ENCODE measurements at places on chromosomes 7 and 10.

DNA sequence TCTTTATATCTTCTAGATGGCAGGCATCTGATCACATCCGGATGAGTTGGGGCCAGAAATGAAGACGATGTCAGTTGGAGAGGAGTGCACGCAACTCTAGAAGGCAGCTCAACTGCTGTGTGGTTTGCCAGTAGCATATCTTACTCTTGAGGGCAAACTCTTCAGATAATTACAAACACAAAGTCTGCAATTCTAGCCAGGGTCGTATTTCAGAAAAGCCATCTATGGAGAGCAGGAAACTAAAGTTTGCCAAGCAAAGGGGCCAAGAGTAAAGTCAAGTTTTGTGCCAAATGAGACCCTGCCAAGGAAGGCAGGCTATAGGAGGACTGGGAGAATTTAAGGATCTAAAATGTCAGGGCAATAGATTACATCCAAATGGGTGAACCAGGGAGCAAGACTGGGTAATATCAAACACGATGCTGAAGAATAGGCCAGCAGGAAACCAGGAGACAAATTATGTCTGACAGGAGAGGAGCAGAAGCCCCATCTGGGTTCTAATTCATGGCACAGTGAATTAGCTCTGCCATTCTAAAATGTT lies 312.5 kb upstream of the SEMA3C start:
- no peak for DNase-seq

GRCh38 chr7:2610898-2611297 lies 20.9 kb upstream of the TTYH3 start:
- DNase-seq: no peak

DNA sequence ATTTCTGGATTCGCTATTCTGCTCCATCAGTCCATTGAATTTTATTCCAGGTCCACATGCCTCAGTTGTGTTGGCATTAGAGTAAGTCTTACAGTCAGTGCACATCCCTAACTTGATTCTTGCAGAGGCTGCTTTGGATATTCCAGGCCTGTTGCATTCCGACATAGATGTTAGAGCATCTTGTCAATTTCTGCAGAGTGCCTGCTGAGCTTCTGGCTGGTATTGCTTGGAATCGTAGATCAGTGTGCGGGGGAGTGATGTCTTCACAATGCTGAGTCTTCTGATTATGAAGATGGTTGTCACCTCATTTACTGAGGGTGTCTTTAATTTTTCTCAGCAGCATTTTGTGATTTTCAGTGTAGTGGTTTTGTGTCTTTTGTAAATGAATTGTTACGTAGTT lies 45.2 kb downstream of the INPP5A start:
- no peak for DNase-seq

GRCh38 chr7:50212016-50212325 lies 92.5 kb upstream of the IKZF1 start:
- no peak for DNase-seq

DNA sequence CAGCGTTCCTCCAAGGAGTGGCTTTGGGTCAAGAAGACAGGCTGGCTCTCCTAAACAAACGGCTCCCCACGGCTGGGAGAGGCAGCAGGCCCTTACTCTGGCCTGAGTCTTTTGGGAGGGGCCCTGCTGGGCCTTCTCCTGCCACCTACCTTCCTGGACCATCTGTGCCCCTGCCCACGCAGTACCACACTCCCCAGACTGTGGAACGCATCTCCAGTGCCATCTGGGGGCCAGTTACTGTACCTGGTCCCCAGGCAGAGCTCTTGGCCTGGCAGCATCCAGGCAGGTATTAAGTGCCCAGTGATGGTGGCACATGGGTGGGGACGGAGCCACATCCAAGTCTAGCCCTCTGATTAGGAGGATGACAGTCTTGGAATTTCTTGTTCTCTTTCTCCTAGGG lies 14.4 kb downstream of the ALKBH4 start:
- no peak for DNase-seq

DNA sequence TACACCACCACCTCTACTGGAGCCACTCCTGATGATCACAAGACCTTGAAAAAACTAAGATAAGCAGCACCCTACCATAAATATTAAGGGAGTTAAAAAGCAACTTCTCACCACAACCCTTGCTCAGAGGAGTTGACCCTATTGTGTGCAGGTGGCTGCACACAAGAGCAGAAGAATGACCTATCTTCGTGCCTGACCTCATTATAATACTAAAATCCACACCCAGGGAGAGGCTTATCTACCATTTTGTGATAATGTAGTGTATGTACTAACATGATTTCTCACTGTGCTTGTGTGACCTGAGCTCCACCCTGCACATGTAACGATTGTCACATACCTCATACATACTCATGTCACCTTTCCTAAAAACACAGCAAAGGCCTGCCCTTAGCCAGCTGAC lies 205.0 kb upstream of the MBL2 start:
- DNase-seq: no peak

- no peak for DNase-seq
These were observed 84.1 kb downstream of the PTPRE start for GRCh38 chr10:127990846-127991542.

DNA sequence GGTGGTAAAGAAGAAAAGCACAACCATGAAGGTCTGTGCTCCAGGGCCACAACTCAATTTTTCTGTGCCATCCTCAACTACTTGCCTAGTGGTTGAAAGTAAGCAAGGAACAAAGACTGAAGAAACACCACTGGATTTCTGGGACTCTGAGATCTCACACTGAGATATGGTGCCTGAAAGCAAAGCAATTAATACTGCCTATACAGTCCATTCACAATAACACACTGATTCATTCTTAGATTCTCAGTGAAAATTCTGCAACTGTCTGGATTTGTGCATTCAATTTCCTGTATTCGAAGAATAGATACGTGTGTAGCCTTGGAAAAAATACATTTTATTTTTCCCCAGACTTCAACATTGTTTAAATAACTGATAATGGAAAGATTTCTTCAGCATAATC lies 116.4 kb upstream of the FAM133B start:
- no peak for DNase-seq

DNA sequence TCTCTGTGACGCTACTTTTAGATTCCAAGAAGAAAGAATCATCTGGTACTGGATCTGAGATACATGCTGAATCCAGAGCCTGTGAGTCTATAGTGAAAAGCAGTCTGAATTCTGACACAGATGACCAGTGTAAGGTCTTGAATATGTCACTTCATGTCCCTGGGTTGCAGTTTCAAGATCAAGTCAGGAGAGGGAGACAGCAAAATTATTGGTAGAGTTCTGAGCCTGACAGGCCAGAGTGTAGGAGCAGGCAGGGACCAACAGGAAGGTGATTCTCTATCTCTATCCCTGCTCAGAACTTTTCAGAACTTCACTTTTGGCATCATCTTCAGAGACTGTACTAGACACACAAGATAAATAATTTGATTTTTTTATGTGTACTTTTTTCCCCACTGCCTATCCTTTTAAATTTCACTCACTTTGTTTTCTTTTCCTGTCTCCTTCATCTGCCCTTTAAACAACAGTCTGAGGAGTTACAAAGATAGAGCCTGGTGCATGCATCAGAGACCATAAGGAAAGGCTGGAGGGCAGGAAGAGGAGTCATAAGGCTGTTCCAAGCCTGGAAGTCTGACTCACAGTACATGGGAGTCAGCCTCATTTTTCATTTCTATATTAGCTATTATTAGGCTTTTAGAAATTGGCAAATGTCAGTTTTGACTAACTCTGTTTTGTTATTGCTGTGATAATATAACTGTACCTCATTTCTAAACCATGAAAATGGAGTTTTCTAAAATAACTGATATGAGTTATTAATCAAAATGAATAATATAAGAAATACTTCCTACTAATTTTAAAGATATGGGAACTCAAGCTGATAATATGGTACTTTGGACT lies 120.2 kb upstream of the TMEM229A start:
- DNase-seq: peak; percentile 22

GRCh38 chr10:48990226-48990625 lies 50.6 kb upstream of the LRRC18 start:
- no peak for DNase-seq

- DNase-seq: no peak
These were observed 59.2 kb downstream of the OGDH start for GRCh38 chr7:44665531-44666213.
